Hepatic stellate cell (primary cell): ENCODE measurements at places on chromosomes 16 and 17.
A peak's percentile ranks its signal among the peaks of the same experiment; 100 is the strongest.

DNA sequence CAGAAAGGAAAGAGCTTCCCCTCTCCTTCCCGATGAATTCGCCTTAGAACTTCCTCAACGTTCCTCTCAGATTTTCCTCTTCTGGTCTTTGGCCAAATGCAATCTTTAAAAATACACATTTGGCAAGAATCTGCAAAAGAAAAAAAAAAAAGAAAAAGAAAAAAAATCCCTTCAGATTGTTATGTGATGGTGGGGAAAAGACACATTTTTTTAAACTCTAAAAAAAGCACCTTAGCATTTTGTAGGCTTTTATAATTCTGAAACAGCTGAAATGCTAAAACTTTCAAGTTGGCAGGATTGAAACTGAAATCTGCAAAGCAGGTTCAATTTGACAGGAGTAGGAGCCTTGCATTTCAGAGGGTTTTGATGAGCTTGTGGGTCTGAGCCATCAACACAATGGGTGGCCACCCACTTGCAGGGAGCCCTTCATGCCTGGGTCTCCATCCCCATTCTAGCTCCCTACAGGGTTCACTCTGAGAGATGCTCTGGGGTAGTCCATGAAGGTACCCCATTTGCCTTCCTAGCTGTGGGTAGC, 33.1 kb downstream of the CACNG3 start:
- DNase-seq = no peak

- no peak for DNase-seq
Observed at GRCh38 chr16:72835086-72835485, 212.8 kb downstream of the ZFHX3 start.

DNA sequence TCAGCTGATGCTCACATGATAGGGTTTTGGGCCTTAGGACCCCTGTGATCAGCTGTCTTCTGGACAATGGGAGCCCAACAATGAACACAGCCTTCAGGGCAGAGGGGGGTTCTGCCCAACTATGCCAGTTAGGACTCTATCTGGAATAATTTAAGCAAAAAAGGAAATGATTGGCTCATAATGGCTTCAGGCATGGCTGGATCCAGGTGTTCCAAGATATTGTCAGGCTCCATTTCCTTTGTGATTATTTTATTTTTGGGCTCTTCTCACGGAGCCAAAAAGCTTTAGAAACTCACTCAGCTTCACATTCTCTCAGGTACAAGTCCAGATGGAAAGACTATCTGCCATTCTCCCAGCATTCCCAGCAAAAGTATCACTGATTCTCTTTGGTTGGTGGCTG, 2.9 kb upstream of the MT2A start:
- DNase-seq = no peak

- DNase-seq = no peak
Observed at GRCh38 chr16:86727131-86727530, 148.8 kb downstream of the FOXL1 start.

DNA sequence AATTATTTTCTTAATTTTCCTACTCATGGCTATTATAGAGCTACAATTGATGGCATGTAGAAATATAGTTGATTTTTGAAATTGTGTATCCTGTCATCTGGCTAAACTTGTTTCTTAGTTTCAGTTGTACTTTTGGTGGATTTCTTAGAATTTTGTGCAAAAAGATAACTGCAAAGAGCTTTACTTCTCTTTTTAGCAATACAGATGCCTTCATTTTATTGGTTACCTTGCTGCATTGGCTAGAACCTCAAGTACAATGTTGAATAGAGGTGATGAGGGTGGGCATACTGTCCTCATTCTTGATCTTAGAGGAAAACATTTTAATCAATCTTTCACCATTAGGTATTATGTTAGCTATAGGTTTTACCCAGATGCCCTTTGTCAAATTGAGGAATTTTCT, 67.9 kb downstream of the METRNL start:
- no peak for DNase-seq

DNA sequence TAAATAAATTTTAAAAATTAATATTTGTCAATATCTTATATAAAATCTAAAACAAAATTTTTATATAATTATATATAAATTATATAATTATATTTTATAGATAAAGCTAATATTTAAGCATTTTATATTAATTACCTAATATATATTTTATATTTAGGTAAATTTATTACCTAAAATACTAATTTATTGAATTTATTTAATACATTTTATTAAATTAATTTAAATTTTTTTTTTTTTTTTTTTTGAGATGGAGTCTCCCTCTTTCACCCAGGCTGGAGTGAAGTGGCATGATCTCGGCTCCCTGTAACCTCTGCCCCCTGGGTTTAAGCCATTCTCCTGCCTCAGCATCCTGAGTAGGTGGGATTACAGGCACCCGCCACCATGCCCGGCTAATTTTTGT, 22.4 kb downstream of the ATAD5 start:
- DNase-seq = no peak

DNA sequence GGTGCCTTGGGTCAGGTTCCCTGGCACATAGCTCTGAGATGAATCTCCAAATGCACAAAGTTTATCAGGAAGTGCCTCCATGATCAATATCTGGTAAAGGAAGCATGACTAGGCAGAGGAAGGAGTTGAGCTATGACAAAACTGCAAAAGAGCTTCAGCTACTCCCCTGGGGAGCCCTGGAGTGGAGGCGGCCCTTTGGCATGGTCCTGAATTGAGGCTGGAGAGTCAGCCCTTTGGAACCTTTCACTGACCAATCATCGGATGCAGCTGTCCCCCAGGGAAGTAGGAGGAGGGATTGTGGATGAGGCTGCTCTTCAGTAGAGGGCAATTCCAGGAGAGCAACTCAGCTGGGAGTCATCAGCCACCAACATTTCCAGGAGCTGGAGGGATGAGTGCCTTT, 46.1 kb upstream of the NLRP1 start:
- peak; percentile 72 for DNase-seq

DNA sequence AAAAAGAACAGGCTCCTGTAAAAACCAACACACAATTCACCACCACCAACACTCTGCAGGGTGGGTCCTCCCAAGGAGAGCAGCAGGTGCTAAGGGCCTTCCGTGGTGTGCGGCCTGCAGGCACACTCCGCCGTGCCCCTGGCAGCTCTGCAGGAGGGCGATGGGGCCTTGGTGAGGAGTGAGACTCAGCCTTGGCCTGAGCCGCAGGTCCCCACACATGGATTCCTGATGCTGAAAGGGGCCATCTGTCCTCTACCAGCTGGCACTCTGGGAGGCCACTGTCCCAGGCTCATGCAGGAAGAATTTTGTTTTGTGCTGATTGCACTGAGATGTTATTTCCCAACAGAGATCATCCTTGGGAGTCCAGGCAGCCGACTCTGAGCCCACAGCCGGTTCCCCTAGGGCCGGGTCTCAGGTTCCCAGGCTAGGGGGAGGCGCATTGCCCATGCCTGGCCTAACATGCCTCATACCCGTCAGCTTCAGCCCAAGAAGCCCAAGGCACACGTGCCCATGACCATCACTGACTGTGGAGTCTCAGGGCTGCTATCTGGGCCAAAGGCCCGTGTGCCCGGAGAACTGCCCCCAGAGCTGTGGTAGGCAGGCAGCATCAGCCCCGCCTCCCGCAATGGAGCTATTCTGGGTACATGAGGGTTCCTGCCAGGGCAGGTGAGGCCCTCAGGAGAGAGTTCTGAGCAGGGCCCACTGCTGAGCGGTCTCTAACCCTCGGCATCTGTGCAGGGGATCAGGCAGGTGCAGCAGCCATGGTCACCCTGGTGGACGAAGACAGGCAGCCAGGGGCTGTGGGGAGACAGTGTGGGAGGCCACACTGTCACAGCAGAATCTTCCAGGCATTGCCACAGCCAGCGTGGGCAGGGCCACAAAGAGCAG, 97.9 kb upstream of the ZNF469 start:
- DNase-seq = no peak

- DNase-seq = no peak
Observed at GRCh38 chr17:76545918-76546555, 6.2 kb downstream of the PRCD start.

GRCh38 chr16:4945560-4946502, 8.9 kb upstream of the PPL start:
- DNase-seq = no peak

DNA sequence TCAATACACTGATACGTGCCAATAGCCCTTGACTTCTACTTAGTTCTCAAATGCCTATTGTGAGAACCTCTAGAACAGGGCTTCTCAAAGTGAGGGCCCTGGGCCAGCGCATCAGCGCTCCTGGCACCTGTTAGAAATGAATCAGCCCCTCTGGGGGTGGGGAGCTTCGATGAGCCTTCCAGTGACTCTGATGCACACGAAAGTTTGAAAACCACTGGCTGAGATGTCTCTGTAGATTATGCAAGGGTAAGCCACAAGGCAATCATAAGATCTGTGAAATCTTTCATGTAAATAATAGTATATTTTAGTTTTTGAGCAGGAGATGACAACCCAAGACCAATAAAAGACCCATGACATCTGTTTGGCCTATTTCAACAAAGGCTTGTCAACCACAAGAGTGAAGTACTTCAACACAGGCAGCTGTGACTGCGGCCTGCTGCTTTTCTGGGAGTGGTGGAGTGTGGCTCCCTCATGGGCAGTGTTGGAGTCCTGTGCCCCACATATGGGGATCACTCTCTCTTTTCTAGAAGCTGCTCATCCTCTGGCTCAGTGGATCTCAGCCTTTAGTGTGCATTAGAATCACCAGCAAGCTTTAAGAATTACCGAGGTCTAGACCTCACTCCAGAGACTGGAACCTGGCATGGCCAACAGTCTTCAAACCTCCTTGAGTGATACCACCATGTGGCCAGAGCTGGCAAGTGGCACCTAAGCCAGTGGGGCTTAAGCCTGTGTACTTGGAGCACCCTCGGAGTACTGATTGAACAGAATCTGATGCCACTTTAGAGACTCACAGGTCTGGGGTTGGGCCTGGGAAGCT, 5.8 kb downstream of the MTHFSD start:
- DNase-seq = no peak

GRCh38 chr17:50931144-50931908, 65.2 kb upstream of the TOB1 start:
- peak; percentile 84 for DNase-seq

DNA sequence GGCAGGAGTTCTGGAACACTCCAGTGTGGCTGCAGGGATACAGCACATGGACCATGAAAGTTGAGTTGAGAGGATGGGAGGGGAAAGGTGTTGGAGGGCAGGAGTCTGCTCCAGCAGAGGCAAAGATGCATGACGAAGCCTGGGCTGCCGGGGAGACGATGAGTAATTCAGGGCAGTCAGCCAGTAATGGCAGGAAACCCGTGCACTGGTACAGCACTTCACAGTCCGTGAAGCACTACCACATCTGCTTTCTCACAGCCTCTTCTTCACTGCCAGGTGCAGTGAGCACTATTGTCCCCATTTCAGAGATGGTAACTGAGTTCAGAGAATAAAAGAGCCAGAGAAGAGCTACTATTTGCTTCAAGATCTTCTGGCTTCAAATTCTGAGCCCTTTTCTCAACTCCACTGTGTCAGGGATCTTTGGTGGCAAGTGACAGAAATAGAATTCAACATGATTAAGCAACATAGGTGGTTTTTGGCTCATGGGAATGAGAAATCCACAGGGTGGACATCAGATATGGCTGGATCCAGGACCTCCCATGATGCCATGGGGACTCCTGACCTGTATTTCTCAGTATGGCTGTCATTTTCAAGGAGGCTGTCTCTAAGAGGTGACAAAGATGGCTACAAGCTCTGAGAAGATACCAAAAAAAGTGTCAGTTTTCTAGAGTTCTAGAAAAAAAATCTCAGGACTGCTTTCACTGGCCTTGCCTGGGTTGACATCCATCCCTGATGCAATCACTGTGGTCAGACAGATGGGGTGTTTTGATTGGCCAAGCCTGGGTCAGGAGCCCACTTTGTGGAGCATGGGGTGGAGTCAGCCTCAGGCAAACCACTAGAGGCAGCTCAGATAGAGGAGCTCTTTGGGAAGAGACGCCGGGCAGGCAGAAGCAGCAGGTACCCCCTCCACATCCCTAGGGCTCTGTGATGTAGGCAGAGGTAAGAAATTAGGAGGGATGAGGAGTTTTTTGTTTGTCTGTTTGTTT, 24.7 kb downstream of the IL21R start:
- DNase-seq = peak; percentile 87

- no peak for DNase-seq
Observed at GRCh38 chr17:321386-321941, 31.1 kb downstream of the RPH3AL start.

- peak; percentile 72 for DNase-seq
Observed at GRCh38 chr16:28317040-28317880, 24.9 kb downstream of the SBK1 start.

DNA sequence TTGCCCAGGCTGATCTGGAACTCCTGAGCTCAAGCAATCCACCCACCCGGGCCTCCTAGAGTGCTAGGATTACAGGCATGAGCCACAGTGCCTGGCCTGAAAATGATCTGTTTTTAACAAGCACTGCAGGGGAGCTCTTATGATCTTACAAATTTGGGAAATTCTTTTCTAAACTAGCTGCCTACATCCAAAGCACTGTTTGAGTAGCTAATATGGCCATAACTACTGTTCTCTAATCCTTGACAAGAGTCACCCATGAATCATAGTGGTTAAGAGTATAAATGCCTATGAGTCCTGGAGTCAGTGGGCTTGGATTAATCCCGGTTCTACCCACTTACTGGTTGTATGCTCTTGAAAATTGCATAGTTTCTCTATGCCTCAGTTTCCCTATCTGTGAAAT, 1.4 kb upstream of the CPPED1 start:
- no peak for DNase-seq

- DNase-seq = no peak
Observed at GRCh38 chr17:66665194-66665593, 169.7 kb upstream of the CACNG5 start.

DNA sequence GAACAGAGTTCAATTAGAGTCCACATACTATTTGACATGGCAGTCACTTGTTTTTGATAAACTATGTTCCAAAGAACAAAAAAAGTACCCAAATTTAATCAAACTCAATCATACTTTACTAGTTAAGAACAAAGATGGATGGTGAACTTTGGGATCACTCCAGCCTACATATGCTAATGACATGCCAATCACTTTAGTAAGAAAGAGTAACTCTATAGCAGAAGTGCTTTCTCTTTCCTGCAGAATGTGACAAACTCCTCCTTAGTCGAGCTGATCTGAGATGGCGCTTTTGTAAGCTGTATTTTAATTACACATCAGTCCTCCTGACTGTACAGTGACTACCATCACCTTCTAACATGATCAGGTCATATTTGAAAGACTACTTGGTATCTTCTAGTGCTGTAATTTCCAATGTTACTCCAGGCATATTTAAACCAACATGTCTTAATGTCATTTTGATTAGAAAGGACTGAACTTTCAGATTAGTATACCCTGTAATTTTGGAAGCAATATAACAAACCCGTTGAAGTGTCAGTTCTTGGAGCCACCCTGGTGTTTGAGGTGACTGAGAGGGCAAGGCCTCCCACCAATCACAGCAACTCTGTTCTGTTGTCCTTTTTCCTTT, 4.1 kb downstream of the NETO2 start:
- no peak for DNase-seq

- DNase-seq = no peak
Observed at GRCh38 chr16:48432136-48432535, 46.9 kb upstream of the SIAH1 start.

GRCh38 chr17:69461951-69462369, 47.5 kb downstream of the MAP2K6 start:
- DNase-seq = no peak
